Epithelial cell of esophagus (primary cell): ENCODE measurements at places on chromosomes 12 and 14.

- peak; percentile 28 for DNase-seq
These were observed 38.2 kb upstream of the FBLN5 start for GRCh38 chr14:91985521-91986255.

- no peak for DNase-seq
These were observed 40.9 kb downstream of the OSBPL8 start for GRCh38 chr12:76518699-76519098.

DNA sequence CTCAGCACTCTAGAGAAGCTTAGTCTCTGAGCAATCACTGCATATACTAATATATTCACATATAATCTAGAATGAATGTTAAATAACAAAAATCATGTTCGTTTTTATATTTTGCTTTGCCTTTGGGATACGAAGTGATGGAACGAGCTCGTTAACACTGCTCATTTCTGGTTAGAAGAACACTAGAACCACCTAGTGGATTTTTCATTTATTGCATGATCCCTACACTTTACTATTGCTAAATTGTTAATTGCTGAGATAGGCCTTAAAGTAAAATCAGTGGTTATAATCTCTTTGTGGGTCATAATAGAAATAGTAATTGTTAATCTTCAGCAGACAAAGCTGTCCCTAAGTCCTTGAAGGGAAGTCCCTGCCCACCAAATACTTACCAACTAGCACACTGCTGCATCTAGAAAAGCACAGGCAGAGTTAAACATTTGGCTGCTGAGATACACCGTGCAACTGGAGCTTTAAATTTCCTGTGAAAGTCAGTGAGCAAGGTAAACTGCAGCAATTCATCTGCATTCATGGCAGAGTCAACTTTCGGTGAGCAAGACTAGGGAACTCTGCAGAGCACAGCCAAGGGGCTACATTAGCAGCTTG is 353.7 kb downstream of the APAF1 start:
- peak; percentile 55 for DNase-seq

DNA sequence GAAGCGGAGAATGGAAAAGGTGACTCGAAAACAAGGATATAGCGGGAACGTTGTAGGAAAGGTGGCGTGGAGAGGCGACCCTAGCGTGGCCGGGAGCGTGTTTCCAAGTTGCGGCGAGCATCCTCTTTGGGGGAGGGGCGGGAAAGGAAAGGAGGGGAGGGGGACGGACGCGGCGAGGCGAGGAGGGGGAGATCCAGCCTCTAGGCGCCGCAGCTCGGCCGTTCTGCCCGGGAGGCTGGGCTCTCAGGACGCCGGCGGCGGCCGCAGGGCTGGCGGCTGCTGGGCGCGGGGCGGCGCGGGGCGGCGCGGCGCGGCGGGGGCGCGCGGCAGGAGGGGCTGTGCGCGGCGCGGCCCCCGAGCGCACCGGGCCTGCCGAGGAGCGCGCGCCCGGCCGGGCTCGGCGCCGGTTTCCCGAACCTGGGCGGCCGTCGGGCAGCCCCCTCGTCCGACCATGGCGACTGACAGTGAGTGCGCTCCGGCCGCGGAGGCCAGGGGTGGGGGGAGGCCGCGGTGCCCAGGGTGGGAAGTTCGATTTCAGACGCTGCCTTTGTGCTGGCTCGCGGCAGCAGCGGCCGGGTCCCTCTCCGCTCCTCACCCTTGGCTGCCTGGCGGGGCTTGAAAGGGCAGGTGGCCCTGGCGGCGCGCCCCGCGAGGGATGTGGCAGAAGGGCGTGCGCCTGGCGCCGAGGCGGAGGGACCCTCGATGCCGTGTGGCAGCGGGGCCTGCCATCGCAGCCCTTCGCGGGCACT is 50.3 kb downstream of the SNAPC1 start:
- peak; percentile 4 for DNase-seq

DNA sequence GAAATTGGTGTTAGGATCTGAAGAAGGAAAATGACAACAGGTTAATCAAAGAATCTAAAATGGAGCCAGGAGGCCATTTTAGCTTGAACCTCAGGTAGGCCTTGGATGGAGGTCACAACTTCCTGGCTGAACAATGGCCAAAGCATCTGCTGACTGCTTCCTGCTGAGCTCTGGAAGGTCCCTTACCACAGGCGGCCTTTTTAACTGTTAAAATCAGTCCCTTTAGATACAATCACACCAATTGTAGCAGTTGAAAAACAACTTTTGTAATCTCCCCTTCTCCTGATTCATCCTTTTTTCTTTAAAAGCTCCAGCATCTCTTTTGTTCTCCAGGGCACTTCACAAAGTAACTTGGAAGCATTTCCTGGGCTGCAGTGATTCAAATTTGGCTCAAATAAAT is 388.8 kb downstream of the PDZRN4 start:
- no peak for DNase-seq

GRCh38 chr12:91924827-91925226 is 220.8 kb downstream of the BTG1 start:
- no peak for DNase-seq

- DNase-seq, result no peak
These were observed 16.4 kb upstream of the PLEKHH1 start for GRCh38 chr14:67516676-67517075.

- DNase-seq, result no peak
These were observed 18.1 kb upstream of the C12orf42 start for GRCh38 chr12:103513875-103514274.

DNA sequence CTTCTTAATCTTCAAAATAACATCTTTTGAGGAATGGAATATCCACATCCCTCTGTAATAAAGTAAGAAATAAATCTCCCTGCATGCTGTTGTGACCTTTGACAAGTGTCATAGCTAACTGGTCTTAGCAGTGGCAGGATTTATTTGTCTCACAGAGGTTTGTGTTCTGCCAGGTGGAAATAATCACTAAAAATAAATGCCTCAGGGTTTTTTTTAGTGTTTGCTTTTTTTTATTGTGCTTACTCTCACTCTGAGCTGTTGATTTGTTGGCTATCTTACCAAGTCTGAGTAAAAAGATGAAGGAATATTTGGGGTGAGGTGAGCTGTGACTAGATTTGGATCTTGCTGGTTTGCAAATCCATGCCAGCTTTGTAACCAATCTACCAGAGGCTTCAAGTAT is 285.4 kb downstream of the ALG10B start:
- no peak for DNase-seq

DNA sequence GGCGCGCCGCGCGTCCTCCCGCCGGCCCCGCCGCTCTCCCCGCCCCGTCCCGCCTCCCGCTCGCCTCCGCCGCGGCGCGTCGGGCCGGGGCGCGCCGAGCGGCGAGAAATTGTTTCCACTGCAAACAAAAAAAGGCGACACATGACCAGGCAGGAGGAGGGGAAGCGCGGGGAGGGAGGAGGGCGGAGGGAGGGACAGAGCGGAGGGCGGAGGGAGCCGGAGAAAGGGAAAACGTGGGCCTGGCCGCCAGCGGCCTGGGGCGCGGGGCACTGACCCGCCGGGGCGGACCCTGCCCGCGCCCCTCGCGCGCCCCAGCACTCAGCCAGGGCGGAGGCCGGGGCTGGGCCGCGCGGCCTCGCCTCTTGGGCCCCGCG is at the start of gene FOXN3:
Gene FOXN3, minus strand, starts transcription at position 143 of the 374 bp plus-strand sequence. CDS start 4,757 bp downstream, outside the sequence.
- peak; percentile 93 for DNase-seq

- DNase-seq, result no peak
These were observed 35.2 kb upstream of the DCD start for GRCh38 chr12:54683398-54683797.

DNA sequence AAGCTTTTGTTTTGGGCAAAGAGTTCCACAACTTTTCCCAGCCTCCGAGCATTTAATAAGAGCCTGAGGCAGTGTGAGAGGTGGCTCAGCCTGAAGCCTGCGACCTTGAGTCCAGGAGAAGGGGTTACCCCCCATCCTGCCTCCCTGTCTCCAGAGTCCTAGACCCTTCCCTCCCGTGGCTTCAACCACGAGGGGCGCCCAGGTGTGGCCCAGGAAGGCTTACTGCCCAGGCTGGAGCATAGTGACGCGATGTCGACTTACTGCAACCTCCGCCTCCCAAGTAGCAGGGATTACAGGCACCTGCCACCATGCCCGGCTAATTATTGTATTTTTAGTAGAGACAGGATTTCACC is 641 bp downstream of the LRRC43 start:
- DNase-seq, result no peak

DNA sequence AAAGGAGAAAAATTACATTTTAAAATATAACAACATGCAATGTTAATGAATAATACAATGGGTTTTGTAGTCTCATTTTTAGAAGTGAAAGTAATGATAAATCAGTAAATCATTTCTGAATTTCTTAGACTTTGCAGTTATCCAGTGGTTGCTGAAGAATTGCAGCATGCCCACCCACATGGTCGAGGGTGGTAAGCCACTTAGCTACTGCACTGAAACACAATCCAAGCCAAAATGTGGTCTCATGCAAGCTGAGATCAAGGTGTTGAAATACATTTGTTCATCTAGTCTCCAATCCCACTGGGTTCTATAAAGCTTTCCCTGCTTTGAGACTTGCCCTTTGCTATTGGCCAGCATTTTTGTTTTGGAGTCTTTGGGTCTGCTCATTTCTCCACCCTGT is 247.9 kb downstream of the NELL2 start:
- DNase-seq, result no peak

- no peak for DNase-seq
These were observed 76.6 kb upstream of the TMPO start for GRCh38 chr12:98438656-98439230.

- peak; percentile 43 for DNase-seq
These were observed 1.7 kb downstream of the ORAI1 start for GRCh38 chr12:121628037-121628436.

- DNase-seq, result no peak
These were observed 11.6 kb upstream of the MDM2 start for GRCh38 chr12:68796399-68796798.

- DNase-seq, result no peak
These were observed 49.6 kb downstream of the GRIP1 start for GRCh38 chr12:66629138-66629870.

DNA sequence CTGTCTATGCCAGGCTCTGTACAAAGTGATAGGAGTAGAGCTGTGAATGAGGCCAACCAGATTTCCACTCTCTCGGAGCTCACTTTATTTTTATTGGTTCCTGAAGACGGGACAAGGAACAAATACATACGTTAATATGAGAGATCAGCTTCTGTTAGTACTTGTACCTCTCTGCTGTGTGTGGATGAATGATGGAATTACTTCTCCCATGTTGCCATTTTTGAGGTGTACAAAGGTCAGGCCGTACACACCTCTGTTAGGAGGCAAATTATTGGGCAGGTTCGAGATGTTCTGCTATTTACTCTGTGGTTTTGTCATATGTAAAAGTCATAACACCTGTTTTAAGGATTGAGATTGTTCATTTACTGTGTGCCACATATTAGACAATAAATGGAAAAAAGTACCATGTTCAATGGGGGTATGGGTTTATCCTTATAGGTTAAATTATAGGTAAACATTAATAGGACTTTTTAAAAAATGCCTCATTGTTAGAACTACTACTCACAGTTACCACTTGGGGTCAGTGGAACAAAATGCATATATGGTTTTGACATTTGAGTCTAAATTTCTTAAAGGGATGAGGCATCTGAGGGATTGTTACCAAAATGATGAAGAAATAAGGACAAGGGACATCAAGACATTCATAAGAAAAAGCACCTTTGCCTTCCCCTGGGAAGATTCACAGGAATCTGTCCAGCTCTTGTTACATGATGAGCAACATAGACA is 26.9 kb downstream of the WBP11 start:
- no peak for DNase-seq

- DNase-seq, result no peak
These were observed 17.9 kb upstream of the BBS10 start for GRCh38 chr12:76366163-76366562.

DNA sequence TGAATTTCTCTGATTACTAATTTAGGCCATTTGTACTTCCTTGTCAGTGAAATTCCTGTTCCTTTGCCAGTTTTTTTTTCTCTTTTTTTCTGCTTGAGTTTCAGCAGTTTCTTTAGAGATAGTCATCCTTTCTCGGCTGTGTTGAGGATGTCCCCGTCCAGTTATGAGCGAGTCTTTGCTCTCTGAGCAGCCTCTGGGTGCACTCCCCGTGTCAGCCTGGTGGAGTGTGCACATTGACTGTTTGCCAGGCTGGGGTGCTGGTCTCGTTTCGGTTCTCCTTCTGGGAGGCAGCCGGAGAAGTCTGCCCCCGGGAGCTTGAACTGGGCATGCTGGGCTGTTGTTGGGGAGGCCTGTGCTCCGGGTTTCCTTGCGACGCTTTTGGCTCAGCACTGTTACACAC is 3.0 kb downstream of the PACS2 start:
- DNase-seq, result peak; percentile 17

DNA sequence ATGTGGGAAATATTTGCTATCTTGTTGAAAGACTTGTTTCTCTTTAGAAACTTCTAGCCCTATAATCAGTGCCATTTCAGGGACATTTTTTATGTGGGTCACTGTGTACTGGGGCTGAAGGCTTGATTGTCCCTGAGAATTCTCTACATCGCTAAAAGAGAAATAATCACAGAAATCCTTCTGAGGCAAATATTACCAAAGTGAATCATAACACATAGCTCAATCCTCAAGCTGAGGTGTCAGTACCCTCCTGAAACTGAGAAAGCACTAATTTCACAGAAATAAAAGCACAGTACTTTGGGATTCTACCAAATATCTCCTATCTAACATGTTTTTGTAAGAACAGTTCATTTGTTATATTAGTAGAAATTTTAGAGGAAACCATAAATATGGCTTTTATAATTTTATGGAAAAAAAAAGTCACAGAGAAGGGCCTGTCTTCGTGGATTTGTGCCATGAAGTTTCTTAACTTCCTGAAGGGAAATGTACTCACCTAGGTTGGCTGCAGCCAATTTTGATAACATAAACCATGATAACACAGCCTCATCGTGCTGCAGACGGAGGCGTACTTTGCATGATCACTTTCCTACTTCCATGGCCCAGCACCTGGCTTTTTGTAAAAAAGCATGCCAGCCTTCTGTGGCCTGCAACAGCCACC is 163.7 kb upstream of the HIF1A start:
- DNase-seq, result no peak

- DNase-seq, result no peak
These were observed 5.1 kb downstream of the IFI27 start for GRCh38 chr14:94115631-94116030.

GRCh38 chr12:6364044-6364374 is 11.4 kb downstream of the SCNN1A start:
- no peak for DNase-seq

DNA sequence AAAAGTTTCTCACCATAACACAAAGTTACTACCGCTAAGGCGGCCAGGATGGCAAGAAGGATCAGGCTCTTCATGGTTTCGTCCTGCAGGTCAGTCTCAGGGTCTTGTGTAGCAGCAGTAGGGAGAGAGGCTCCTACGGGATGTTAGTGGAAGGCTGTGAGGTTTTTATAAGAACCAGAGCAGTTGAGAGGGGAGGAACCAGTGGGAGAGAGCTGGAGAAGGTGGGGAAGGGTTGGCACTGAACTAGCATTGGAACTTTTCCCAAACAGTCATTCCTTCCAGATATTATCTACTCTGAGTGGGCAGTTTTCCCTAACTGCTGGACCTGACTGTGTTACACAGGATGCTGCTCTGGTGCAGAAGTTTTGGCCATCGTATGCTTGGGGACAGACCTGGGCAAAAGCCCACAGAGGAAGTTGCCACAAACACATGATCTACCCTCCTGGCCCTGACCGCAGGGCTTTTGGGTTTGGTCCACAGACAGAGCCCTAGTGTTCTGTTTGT is at the start of gene MGP:
Gene MGP, minus strand, starts transcription at position 137 of the 504 bp plus-strand sequence. Its CDS starts 63 bp downstream, at position 74.
- no peak for DNase-seq

- DNase-seq, result peak; percentile 56
These were observed 15.3 kb downstream of the CFAP251 start for GRCh38 chr12:121933522-121934308.

- DNase-seq, result no peak
These were observed 3.1 kb upstream of the MFAP5 start for GRCh38 chr12:8665759-8666158.
